G401 (cell line): ENCODE measurements at places on chromosomes 12 and 14. TPM values are rescaled to one million over a fixed set of nuclear protein-coding genes. Genes with fewer than 3 reads are reported as not detected.

GRCh38 chr12:64006211-64006825, 161.8 kb downstream of the SRGAP1 start:
- no peak for DNase-seq

GRCh38 chr12:94798113-94798512, 147.8 kb upstream of the TMCC3 start:
- DNase-seq, result no peak

GRCh38 chr12:41604830-41605229, 416.7 kb downstream of the PDZRN4 start:
- no peak for DNase-seq

DNA sequence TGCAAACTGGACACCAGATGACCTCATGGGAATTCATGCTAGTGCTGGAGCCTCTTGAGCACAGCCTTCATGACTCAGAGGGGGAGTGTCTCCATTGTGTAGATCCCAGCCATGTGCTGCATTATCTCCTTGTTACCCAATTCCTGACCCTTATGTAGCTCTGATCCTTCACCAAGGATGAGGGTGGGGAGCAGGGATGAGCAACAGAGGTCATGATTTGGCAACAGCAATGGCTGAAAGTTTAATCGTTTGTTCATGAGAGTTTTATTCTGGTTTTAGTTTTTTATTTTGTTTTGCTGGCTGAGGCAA, 9.5 kb upstream of the BDKRB1 start:
- DNase-seq, result no peak

- no peak for DNase-seq
Measured at GRCh38 chr14:103472939-103473338, 49.7 kb downstream of the CKB start.

DNA sequence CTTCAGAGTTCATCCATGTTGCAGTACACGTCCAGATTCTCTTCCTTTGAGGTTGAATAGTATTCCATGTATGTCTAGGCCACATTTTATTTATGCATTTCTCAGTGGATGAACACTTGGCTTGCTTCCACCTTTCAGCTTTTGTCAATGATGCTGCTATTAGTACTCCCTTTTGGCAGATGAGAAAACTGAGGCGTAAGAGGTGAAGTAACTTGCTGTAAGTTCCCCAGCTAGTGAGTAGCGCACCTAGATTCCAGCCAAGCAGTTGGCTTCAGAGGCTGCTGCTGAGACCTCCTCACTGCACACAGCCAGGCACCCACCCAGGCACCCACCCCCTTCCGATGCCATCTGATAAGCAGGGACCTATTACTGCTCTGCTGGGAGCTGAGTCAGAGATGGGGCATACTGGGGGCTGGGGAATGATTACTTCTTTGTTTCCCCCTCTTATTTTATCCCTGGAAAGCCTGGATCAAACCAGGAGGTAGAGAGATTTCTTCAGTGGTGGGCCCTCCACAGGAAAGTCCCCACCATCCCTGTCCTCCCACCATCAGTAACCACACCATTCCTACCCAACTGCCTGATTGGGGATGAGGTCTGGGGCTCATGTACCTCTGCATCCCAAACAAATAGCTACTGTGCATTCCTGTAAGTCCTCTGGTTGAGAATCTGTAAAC, 234.6 kb downstream of the PCNX1 start:
- DNase-seq, result no peak

- peak; percentile 88 for DNase-seq
Measured at GRCh38 chr12:52036587-52037171, 14.6 kb upstream of the NR4A1 start.

DNA sequence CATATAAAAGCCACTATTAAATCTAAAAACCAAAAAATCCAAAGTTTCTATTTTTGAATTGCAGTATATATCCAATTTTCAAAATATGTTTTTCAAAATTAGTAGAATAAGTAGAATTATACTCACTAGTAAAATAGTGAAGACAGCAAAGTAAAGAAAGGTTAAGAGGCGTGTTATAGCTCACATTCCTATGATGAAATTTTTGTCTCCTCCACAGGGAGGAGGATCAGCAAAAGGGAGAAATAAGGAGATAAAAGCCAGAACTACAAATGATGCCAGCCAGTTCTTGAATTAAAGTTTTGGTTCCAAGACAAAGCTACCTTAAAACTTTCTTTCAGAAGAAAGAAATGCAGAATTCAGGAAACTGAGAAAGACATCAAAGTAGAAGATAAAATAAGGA, 50.0 kb downstream of the C2CD5 start:
- no peak for DNase-seq

GRCh38 chr14:91078095-91078737, 17.8 kb upstream of the RPS6KA5 start:
- no peak for DNase-seq

GRCh38 chr12:42507565-42507964, 82.0 kb downstream of the PRICKLE1 start:
- no peak for DNase-seq

- peak; percentile 20 for DNase-seq
Measured at GRCh38 chr12:40446385-40446784, 221.6 kb downstream of the LRRK2 start.

DNA sequence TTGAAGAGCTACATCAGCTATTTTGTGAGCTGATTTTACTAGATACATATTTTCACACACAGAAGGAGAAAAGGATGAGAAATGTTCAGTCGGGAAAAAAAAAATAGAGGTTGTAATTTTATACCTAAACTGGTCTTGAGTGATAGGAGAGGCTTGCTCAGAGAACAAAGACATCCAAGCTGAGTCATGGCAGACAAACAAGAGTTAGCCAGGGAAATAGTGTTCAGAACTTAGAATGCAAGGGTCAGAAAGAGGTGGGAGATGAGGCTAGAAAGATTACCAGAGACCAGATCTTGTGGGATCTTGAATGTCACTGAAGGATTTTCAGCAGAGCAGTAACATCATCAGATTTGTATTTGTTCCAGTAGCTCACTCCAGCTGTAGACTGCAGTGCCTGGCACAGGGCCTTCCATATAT, 121.9 kb upstream of the ATF1 start:
- no peak for DNase-seq

- no peak for DNase-seq
Measured at GRCh38 chr14:68853749-68854148, 60.9 kb upstream of the ZFP36L1 start.

- no peak for DNase-seq
Measured at GRCh38 chr12:132376464-132376830, 47.1 kb upstream of the GALNT9 start.

DNA sequence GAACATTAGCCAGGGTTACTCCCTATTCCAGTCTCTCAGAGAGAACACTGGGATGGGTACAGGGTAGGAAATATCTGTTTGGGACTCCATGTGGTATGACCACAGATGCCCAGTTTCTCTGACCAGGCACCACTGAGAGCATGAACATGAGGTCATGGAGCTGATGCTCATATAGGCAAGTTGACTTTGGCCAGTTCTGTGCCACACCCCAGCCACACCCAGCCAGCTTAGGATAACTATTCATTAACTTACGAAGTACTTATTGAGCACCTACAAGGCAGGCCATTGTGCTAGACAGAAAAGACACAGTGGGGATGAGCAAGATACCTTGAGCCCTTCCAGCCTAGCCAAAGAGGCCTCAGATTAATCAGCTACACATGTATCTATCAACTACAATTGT, 262.5 kb downstream of the DPF3 start:
- DNase-seq, result no peak

DNA sequence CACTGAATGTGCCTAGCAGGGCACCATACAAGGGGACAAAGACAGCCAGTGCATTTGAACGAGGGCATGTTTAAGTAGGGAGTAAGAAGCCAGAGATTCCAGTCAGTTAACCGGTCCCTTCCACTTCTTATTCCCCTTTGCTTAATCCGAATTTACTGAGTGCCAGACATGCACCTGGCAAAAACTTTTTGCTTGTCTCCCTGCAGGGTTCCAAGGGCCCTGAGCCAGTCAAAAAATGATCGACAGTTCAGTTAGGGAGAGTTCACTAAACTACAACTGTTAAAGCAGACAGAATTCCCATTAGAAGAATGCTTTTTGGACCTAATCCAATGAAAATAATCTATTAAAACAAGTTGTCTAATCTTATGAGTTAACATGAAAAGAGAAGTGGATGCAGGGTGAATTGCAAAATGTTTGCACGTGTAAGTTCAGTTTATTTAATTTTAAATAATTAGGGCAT, 193.8 kb downstream of the TMTC2 start:
- DNase-seq, result no peak

DNA sequence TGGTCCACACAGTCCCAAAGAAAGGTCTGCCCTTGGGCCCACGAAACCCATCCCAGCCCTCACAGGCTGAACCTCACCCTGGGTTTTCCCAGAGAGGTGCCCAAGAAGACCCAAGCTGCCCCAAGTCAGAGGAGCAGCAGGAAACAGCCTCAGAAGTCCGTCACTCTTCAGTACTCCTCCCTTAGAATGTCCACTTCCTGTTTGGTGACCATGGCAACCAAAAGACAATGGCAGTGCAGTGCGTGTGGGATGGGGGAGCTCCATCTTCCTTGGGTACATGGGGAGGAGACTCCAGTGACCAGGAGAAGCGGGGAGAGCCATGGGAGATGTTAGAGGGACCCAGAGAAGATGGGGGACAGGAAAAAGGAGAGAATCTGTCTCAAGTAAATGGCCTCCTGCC, 11.3 kb downstream of the SELPLG start:
- DNase-seq, result no peak

DNA sequence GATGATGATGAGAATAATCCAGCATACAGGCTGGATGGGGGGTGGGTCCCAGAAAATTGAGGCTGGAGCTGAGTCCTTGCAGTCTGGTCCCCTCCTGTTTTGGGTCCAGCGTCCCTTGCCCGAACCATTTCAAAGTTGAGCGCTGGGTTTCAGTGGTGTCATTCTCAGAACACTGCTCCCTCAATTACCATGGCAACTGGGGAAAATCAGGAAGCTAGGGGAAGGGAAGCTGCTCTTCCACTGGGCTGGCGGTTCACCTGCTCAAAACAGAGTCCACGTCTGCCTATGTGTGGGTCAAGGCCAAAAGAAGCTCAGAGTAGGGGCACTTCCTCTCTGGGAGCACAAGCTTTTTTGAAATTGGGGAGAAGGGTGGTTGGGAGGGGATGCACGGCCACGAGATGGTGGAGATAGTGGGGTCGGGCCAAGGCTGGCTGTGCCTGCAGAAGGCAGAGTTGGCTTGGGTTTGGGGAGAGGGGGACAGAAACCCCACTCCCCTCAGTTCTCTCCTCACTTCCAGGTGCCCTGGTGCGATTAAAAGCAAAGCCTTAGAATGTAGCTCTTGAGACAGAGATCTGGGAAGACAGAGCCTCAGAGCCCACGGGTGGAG, 1.7 kb upstream of the NOS1 start:
- DNase-seq, result no peak

- DNase-seq, result no peak
Measured at GRCh38 chr12:15562263-15562662, 226.9 kb downstream of the EPS8 start.

- no peak for DNase-seq
Measured at GRCh38 chr14:63510538-63510937, 32.6 kb downstream of the PPP2R5E start.

- DNase-seq, result peak; percentile 74
Measured at GRCh38 chr12:123109319-123109772, 41.5 kb downstream of the PITPNM2 start.

- DNase-seq, result peak; percentile 78
Measured at GRCh38 chr12:6532927-6533652, 1.2 kb upstream of the GAPDH start.

DNA sequence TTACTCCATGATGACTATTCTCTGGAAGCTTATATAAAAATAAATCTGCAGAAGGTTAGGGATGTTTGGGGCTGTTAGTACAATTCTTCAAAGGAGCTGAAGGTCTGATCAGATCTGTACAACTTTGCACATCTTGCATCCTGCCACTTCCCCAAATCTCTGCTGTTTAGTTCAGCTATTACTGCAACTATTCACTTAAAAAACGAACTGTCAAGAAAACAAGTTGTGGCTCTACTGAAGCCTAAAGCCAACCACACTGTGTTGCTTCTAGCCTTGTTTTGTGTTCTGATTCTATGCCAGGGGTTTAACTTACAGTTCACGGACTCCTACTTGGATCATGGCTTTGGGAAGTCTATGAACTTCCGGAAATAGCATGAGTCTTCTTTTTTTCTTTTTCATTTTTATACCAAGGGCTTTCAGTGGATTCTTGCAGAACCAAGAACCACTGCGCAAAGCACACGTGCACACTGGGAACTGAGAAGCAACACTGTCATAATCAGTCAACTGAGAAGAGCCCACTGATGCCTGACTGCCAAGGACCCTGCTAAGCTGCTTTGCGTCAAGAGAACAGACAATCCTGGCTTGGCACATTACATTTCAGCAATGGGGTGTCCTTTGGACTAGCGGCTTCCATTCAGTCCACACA, 66.3 kb upstream of the EEA1 start:
- no peak for DNase-seq

DNA sequence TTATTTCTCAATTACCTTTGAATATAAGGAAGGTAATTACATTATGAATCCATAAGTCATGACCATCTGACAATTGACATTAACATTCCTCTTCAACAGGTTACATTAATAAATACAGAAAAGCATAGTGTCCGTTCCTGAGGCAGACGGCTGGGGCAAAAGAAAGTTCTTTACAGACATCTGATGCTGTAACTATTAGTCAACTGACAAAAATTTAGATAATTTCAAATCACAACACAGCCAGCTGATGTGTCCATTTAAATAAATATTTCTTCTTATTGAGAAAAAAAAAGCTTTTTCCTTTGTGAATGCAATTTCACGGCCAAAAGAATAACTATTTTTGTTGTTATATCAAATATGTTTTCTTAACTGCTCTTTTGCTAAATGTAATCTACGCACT, 9.2 kb upstream of the PYROXD1 start:
- no peak for DNase-seq

GRCh38 chr12:94954029-94954685, 49.3 kb downstream of the NDUFA12 start:
- DNase-seq, result no peak

GRCh38 chr12:89319122-89319521, 33.2 kb downstream of the DUSP6 start:
- no peak for DNase-seq

FAM186B gene
- 0.06 TPM in 1 of 2 replicates, not detected in the other for total RNA-seq

KRT85 gene
- total RNA-seq, result not detected in 2 replicates

ACOT6 gene
- not detected in 2 replicates for total RNA-seq

TAS2R7 gene
- not detected in 2 replicates for total RNA-seq

HCAR1 gene
- not detected in 2 replicates for total RNA-seq

RNASE3 gene
- not detected in 2 replicates for total RNA-seq

SLC8A3 gene
- not detected in 2 replicates for total RNA-seq

DCN gene
- total RNA-seq, result not detected in 2 replicates

SLC6A15 gene
- 4.7 and 16.9 TPM in 2 replicates for total RNA-seq

GPRC5D gene
- not detected in 2 replicates for total RNA-seq

USP44 gene
- total RNA-seq, result 0.34 and 4.2 TPM in 2 replicates

CISTR gene
- not detected in 2 replicates for total RNA-seq

KRT75 gene
- total RNA-seq, result 0.20 and 0.43 TPM in 2 replicates

KRT74 gene
- not detected in 2 replicates for total RNA-seq

RPL10L gene
- not detected in 2 replicates for total RNA-seq

GARIN6 gene
- total RNA-seq, result not detected in 2 replicates
